ENCODE measurements at places on chromosomes 11 and 22.
A peak's percentile ranks its signal among the peaks of the same experiment; 100 is the strongest.

- DNase-seq = no peak
Observed at GRCh38 chr11:70159627-70160570, 43.2 kb upstream of the FADD start.

DNA sequence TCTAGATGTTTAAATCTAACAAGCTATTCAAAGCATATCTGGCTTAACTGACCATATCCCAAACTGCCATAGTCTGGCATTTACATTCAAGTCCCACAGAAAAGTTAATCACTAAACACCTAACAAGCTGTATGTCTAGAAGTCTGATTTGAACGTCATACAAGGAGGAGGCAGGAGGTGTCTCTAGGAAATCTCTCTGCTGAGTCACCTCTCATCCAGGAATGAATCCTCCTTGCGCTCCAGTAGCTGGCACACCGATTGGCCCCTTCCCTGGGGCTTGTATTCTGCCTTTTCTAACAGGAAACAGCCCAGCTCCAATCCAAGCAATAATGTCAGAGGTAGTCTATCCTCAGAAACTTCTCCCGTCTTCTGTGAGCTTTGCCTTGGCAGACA, 31.8 kb downstream of the FEZ1 start:
- DNase-seq = no peak

GRCh38 chr11:67279589-67280340, 9.3 kb upstream of the ANKRD13D start:
- DNase-seq = no peak

DNA sequence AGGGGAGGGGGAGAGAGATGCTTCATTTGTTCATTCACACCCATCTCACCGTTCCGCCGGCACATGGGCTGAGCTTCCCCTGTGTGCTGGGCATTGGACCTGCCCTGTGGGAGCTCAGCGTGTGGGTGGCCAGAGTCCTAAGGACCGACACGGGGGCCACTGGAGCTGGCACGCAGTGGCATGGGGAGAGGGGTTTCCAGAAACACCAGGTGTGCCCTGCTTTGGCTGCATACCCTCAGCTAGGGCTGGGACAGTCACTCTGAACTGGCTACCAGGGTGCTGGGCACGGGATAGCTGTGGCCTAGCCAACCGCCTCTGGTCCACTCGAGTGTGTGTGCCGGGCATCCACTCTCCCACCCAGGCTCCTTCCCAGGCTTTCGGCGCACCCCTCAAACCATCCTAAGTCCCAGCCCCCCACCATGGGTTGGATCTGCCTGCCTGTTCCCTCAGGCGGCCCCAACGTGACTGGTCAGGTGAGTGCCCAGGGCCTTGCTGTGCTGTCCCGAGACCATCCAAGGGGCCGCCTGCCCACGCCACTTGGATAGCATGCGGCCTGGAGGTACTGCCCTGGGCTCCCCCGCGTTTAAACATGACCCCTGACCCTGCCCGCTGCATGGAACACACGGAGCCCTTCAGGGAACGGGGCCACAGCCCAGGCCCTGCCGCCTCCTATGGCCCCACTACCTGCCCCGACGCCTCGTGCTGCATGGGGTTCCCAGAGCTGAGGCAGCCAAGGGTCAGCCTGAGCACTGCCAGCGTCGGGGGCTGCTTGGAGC, 51.6 kb upstream of the LINC01488 start:
- DNase-seq = no peak

- peak; percentile 23 for DNase-seq
Observed at GRCh38 chr11:20154381-20154780, 5.9 kb downstream of the DBX1 start.

- no peak for DNase-seq
Observed at GRCh38 chr22:49305214-49305965, 522.3 kb downstream of the BRD1 start.

DNA sequence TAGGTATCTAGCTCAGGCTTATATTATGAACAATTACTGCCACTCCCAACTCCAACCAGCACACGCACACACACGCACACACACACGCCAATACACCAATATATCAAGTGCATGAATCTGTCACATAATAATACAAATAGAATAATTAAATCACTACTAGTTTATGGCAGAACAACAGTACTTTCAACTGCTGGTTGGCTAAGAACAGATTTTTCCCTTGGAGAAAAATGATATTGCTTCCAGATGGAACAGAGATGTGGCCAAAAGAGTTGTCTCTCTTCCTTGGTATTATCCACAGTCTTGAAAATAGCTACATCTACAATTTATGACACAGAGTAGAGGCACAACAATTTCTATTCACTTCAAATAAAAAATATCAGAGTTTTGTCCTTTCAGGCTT, 538.3 kb upstream of the FAT3 start:
- DNase-seq = no peak

DNA sequence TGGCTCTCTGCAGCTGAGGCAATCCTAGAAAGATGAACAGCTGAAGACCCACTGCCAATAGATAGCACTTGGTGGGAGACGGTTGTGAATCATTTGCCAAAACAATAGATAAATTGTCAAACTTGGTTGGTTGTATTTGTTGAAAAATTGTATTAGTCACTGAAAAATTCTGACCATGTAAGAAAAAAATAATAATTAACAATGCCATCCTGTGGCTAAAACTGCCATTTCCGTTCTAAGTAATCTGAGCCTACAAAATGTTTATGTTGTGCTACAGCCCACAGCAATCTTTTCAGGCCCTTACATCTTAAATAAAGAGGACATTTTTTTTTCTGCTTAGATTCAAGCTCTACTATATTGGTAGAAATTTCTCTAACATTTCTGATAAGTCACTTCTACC, 103.2 kb upstream of the ANO3 start:
- DNase-seq = no peak

GRCh38 chr22:49088801-49089791, 738.6 kb downstream of the BRD1 start:
- DNase-seq = no peak

DNA sequence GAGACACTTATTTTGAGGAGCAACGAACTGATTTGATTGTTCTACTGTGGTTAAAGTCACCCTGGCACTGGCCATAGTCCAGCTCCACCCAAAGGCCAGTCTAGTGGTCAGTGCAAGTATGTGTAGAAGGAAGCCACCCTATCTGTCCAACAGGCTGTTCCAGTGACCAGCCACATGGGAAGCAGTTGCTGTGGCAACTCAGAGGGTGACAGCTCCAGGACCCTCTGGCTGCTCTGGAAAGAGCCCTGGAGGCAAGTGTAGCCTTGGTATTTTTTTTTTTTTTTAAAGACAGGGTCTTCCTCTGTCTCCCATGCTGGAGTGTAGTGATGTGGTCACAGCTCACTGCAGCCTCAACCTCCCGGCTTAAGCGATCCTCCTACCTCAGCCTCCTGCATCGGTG, 27.8 kb downstream of the LMO1 start:
- DNase-seq = no peak

DNA sequence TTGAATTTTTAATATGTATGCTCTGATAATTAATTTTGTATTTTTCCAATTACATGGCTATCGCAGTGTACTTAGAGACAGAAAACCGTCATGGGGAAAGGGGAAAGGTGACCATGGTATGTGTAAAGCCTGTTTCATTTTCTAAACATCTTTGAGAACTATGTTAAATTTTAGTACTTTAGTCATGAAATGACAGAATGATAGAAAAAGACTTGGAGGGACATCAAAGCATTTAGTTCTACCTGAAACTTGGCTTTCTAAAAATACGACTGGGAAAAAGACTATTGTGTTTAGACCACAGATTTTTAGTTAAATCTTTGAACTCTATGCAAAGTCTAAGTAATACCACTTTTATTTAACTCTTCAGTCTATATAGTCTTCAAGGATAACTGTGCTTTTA, 54.1 kb downstream of the MAML2 start:
- no peak for DNase-seq

DNA sequence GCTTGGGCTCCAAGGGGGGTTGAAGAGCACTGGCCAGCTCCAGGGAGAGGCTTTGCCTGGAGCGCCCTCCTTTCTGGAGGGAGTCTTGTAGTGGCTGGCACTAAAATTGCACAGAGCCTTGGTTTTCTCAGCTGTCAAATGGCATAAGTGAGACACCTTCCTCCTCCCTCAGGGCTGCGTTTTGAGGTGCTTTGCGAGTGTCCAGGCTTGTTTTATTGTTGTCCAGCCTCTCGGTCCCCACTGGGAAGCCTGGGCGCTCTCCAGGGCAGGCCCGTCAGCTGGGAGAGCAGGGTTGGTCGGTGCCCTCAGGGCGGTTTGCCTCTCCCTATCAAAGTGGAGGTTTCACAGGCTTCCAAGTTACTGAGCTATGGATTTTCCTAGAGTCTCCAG, 149.3 kb upstream of the B3GAT1 start:
- no peak for DNase-seq

GRCh38 chr11:37770145-37770544, 1172.1 kb upstream of the RAG2 start:
- DNase-seq = no peak

DNA sequence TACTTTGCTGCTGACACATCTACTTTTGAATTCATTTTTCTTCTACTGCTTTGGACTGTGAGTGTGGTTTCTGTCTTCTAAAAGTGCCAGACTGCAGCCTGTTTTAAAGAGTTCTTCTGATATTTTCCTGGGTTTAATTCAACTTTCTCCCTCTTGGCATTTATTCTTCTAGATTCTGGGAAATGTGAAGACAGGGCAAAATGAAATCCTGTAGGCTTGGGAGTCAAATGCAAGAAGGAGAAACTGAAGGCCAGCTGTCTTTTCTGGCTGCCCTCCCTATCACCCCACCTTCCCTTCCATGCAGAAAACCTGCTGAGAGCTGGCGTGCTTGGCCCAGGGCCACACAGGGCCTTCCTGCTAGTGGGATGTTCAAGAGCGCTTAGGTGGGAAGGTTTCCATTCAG, 7.6 kb downstream of the ZNF70 start:
- no peak for DNase-seq

- DNase-seq = no peak
Observed at GRCh38 chr11:36295926-36296325, at the start of gene PRR5L. PRR5L (plus strand) TSS chr11:36296288; CDS start chr11:36401122, 104,834 bp downstream.

GRCh38 chr11:92698742-92699141, 270.7 kb upstream of the MTNR1B start:
- no peak for DNase-seq

DNA sequence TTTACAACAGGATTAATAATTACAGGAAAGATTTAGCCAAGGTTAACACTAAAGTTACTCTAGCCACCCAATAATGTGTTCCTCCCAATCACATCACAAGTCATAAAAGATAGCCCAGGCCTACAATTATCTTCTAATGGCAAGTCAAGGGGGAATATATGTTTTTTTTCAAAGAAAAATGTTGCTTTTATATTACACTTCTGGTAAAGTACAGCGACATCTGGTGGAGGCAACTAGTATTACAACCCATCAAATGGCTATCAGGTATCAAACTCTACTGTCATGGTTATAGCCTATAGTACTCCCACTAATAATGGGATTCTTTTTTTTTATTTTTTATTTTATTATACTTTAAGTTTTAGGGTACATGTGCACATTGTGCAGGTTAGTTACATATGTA, 71.8 kb downstream of the XRRA1 start:
- DNase-seq = no peak

- no peak for DNase-seq
Observed at GRCh38 chr11:104467404-104467803, 303.5 kb upstream of the PDGFD start.

DNA sequence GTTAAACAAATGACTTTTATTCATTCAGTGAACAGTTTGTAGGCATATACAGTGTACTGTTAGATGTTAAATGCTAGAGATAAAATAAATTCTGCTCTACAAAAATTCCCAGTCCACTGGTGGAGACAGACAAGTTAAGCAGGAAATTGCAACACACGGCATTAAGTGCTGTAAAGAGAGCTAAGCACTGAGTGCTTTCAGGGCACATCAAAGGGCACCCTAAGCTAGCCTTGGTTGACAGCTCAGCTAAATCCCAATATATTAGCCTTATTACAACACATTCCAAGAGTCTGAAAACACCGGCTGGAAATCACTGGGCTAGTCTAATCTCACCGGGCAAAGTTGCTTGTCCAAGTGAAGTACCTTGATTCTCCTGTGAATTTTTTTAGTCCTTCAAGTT, 55.1 kb downstream of the NOX4 start:
- peak; percentile 47 for DNase-seq

DNA sequence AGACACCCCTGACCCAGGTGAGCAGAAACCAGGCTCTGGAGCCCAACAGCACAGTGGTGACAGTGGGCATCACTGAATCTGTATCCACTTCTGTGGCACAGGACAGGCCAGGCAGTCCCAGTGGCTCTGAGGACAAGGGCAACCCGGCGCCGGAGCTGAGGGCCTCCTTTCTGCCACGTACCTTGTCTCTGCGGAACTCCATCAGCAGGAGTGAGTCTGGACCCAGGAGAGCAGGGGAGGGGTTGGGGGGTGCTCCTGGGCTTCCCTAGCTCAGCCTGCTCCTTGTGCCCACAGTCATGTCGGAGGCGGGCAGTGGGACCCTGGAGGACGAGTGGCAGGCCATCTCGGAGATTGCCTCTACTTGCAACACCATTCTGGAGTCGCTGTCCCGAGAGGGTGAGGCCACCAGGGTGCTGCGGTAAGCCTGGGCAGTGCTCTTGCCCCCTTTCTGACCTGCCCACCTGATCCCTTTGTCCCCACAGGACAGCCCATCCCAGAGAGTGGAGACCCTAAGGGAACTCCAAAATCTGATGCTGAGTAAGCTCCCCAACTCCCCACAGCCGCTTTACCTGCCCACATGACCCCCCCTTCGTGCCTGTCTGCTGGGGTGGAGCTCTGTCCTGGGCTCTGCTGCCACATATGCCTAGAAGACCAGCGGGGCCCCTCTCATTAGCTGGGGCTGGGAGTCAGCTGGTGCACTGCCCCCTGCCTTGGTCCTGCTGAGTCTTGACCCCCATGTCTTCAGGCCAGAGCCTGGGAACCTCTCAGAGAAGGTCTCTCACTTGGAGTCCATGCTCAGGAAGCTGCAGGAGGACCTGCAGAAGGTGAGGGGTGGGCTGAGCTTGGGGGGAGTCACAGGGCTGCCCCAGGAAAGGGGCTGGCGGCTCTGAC, 12.0 kb downstream of the SIPA1 start:
- no peak for DNase-seq

DNA sequence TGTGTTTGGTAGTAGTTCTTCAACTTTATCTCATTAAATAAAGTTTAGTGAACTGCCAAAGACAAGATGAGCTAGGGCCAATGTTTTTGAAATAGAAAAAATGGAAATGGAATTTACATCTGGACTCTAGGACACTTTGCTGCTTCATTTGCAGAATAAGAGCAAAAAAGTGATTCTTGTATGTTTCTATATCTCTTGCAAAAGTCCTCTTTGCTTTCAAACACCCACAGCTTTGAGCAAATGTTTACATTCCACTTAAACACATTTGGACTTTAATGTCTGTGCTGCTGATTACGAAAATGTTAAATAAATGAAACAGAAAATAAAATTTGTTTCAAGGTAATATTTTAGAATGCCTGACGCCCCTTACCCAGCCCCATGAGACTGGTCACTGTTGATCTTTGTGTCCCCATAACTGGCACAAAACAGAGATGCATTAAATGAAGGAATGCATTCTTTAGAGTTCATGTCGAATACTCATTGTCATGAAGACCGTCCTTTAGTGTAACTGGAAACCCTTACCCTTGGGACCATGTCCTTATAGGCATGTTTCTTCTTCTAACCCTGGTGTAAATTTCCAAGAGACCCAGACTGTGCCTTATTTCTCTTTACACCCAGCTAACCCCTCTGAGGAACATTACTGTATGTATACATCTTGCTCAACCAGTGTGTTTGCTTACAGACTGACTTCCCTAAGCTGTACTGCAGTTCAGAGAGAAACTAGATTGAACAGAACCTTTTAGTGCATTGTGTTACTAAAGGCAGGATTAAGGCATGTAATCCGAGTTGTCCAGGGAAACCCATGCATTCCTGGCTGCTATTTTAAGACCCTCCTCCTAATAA, 199.7 kb downstream of the NAV2 start:
- no peak for DNase-seq

All from AG04449 (cell line).